ENCODE measurements at places on chromosomes 5 and 9. TPM values are rescaled to one million over a fixed set of nuclear protein-coding genes. Genes with fewer than 3 reads are reported as not detected.
A peak's percentile ranks its signal among the peaks of the same experiment; 100 is the strongest.

- H3K27ac ChIP-seq = peak overlapping the region; percentile 31
- no peak for DNase-seq
- H3K27me3 ChIP-seq = no peaks in the 10 kb centered on the region
Measured at GRCh38 chr5:34487159-34487879, 168.8 kb upstream of the RAI14 start.

DNA sequence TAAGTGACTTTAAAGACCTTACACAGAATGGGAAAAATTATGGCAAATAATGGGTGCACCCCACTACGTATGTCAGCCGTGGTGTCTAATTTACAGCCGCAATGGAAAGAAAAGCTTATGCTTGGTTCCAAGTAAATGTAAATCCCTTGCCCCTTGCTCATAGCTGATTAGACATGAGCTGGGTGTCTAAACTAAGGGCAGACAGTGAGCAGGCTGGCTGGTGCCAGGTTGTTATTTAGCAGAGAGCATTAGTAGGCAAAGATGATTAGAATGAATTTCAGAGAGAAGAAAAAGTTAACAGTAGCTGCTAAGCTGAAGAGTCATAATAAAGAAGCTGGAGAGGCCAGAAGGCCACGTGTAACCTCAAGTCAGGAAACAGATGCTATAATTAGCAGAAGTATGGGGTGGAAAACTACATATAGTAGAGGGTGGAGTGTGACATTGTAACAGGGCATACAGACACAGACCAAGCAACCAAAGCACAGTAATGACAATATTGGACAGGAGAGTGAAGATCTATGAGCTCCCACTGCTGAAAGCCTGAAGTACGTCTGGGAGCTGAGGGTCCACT lies 257.7 kb downstream of the MCTP1 start:
- no peak overlapping the region for H3K27ac ChIP-seq
- no peak overlapping the region for H3K4me3 ChIP-seq
- no peaks in the 10 kb centered on the region for H3K27me3 ChIP-seq

GRCh38 chr5:154830219-154830595 lies 20.2 kb downstream of the FAXDC2 start:
- DNase-seq = no peak
- H3K36me3 ChIP-seq = no peaks in the 10 kb centered on the region
- no peak overlapping the region for H3K4me3 ChIP-seq
- H3K27me3 ChIP-seq = no peaks in the 10 kb centered on the region
- peaks cover 53% of the 10 kb centered on the region for H3K4me1 ChIP-seq

DNA sequence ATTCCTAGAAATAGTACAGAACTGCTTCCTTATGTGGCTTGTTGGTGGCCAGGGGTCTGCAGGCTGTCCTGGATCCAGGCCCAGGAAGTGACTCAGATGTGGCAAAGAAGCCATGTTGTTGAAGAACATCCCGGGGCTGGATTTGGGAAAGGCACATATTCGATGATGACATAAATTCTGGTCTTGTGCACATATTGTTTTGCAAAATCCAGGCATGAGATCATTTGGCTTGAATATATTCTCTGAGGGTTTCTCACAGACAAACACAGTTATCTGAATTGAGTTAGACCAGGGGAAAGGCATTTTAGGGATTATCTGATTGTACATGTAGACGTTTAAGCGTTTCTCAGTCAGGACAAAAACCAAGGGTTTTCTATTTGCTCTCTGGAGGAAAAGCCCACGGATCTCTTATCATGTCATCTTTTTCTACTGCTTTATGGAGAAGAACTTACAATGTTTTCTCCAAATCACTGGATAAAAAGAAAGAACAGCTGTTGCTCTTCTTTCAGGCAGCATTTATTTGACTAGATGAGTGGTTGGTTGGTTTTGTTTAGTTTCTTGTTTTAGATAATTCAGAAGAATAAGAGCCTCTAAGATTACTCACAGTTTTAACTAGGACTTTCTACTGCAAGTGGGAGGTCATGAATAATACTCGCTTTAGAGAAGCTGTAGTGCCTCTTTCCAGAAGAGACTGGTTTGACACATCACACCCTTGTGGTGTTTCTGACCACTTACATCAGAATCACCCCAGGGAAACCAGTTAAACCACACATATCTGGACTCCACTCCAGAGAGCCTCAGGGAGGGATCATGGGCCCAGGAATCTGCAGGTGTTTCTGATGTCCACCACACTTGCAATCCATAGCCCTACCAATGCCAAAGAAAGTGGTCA lies 29.5 kb upstream of the LHFPL2 start:
- H3K36me3 ChIP-seq = no peaks in the 10 kb centered on the region
- peaks cover 52% of the 10 kb centered on the region for H3K4me1 ChIP-seq
- peak; percentile 40 for DNase-seq
- H3K4me3 ChIP-seq = no peak overlapping the region
- H3K27me3 ChIP-seq = no peaks in the 10 kb centered on the region
- H3K27ac ChIP-seq = peak overlapping the region; percentile 64

GRCh38 chr5:21684992-21685391 lies 1168.2 kb downstream of the CDH12 start:
- H3K27ac ChIP-seq = no peak overlapping the region
- H3K4me3 ChIP-seq = no peak overlapping the region
- H3K4me1 ChIP-seq = no peaks in the 10 kb centered on the region
- H3K27me3 ChIP-seq = no peaks in the 10 kb centered on the region
- no peak for DNase-seq

- H3K4me1 ChIP-seq = no peaks in the 10 kb centered on the region
- DNase-seq = no peak
- H3K27ac ChIP-seq = no peak overlapping the region
- H3K4me3 ChIP-seq = no peak overlapping the region
Measured at GRCh38 chr5:154243736-154244135, 53.2 kb downstream of the GALNT10 start.

- H3K36me3 ChIP-seq = no peaks in the 10 kb centered on the region
- no peak for DNase-seq
- no peak overlapping the region for H3K27ac ChIP-seq
- no peaks in the 10 kb centered on the region for H3K4me1 ChIP-seq
- H3K4me3 ChIP-seq = no peak overlapping the region
- no peaks in the 10 kb centered on the region for H3K27me3 ChIP-seq
Measured at GRCh38 chr5:111892949-111893348, 136.0 kb upstream of the NREP start.

DNA sequence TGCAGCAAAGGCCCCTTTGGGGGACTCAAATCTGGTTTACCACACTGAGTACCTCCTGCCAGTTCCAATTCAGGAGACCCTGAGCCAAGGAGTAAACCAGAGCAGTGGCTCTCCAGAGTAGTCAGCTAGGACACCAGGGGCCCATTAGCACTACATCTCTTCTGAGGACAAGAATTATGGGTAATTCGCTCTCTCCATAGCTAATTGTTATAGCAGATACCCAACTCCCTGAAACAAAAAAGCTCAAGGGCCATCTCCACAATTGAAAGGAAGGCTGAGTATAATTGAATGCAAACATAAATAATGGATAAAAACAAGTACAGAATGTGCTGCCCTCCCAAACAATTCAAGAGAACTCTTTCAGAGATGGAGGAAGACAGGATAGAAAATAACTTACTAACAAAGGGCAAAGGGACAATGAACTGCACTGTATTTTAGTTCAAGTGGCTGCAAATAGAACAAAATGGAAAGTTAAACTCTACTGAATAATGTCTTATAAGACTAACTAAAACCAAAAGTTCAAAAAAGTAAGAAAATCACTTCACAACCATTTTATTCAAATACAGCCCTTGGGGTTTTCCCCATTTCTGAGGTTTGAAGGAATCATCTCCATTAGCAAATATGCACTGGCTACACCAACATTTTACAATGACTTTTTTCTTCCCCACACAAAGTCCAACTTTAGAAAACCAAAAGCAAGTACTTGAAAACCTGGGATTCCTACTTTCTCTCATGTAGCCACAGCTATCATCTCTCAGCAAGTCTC lies 118.8 kb downstream of the SIL1 start:
- H3K27ac ChIP-seq = no peak overlapping the region
- H3K36me3 ChIP-seq = no peaks in the 10 kb centered on the region
- H3K4me1 ChIP-seq = peaks cover 3% of the 10 kb centered on the region
- H3K27me3 ChIP-seq = no peaks in the 10 kb centered on the region
- DNase-seq = no peak
- no peak overlapping the region for H3K4me3 ChIP-seq

GRCh38 chr5:148750614-148751013 lies 75.8 kb upstream of the ADRB2 start:
- H3K36me3 ChIP-seq = no peaks in the 10 kb centered on the region
- H3K4me1 ChIP-seq = peaks cover 6% of the 10 kb centered on the region
- no peaks in the 10 kb centered on the region for H3K27me3 ChIP-seq
- H3K4me3 ChIP-seq = no peak overlapping the region
- no peak for DNase-seq

GRCh38 chr9:131500939-131501541 lies 1.7 kb upstream of the POMT1 start:
- no peak for DNase-seq
- no peak overlapping the region for H3K27ac ChIP-seq
- H3K36me3 ChIP-seq = no peaks in the 10 kb centered on the region
- no peak overlapping the region for H3K4me3 ChIP-seq
- peaks cover 25% of the 10 kb centered on the region for H3K4me1 ChIP-seq

DNA sequence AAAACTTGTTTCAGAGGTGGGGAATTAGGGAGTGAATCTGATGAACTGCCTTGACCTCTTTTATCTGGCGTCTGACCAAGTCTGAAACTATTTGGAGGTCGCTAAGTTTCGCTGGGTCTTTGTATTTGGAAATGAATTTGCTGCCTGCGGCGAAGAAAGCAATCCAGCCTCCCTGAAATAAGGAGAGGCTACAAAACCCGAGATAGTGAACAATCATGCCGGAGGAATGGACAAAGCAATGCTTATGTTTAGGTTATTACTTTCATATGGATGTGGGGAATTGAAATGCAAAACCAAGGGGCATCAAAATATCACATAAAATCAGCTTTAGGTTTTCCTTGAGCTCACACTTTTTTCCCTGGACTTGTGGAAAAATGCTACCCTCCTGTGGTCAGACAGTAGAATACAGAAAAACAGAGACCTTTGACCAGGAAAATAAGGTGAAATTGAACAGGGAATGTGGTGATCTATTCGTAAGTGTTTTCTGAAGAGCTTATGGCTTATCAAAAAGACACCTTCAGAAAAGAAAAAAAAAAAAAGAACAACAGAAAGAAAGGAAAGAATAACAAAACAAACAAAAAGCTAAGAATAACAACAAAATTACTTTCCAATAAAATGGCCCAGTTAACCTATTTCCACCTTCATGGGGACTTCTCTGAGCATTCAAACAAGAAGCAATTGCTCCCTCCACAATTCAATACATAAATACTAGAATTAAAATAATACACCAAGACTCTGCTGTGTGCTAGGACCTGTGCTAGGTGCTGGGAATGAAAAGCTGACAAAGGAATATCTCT lies 68.6 kb upstream of the DPYSL3 start:
- H3K4me1 ChIP-seq = no peaks in the 10 kb centered on the region
- H3K36me3 ChIP-seq = no peaks in the 10 kb centered on the region
- no peaks in the 10 kb centered on the region for H3K27me3 ChIP-seq
- H3K27ac ChIP-seq = no peak overlapping the region
- DNase-seq = no peak

- DNase-seq = peak; percentile 30
- no peaks in the 10 kb centered on the region for H3K4me1 ChIP-seq
- no peaks in the 10 kb centered on the region for H3K27me3 ChIP-seq
- H3K4me3 ChIP-seq = no peak overlapping the region
- no peaks in the 10 kb centered on the region for H3K36me3 ChIP-seq
Measured at GRCh38 chr9:134602547-134603362, 38.8 kb upstream of the COL5A1 start.

Gene KCNIP1
- total RNA-seq = 1.2 TPM

Gene SPAG8
- total RNA-seq = not detected

Gene C9orf50
- not detected for total RNA-seq

Data from transverse colon (tissue), 4 donors.